Activated T-cell treated with anti-CD3 and anti-CD28 coated beads for 1 hour (primary cell): ENCODE measurements at places on chromosomes 1 and 21.

- DNase-seq, result no peak
These were observed 2.8 kb upstream of the ZBTB7B start for GRCh38 chr1:154999571-155000410.

DNA sequence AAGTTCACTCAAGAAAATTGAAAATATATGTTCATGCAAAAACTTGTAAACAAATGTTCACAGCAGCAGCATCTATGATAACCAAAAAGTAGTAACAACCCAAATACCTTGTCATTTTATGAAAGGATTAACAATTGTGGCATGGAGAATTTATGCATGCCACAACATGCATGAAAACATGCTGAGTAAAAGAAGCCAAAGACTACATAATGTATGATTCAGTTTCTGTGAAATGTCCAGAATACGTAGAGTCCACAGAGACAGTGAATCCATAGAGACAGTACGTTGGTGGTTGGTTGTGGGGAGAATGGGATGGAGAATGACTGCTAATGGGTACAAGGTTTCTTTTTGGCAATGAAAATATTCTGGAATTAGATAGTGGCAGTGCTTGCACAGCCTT, 148.7 kb downstream of the MAST2 start:
- no peak for DNase-seq

DNA sequence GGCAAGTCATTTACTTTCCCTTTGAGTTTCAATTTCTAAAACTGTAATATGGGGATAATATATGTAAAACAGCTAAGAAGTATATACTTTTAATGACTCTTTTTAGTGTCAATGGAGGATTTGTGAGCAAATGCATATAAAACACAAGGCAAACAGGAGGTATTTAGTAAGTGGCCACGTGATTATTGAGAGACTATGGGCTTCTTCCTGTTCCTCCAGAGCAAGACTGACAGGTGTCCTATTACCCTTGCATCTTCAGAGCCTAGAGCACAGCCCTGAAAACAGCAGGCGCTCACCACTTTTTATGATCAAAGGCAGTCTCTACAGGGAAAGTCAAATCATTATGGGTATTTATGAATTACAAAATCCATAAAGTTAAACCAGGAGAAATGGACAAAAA, 941 bp upstream of the ROR1 start:
- DNase-seq, result no peak

GRCh38 chr21:15138490-15138889, 73.7 kb upstream of the NRIP1 start:
- DNase-seq, result no peak

- DNase-seq, result no peak
These were observed 59.6 kb upstream of the HP1BP3 start for GRCh38 chr1:20846461-20847374.

- no peak for DNase-seq
These were observed 181.0 kb upstream of the FGGY start for GRCh38 chr1:59115865-59116264.

DNA sequence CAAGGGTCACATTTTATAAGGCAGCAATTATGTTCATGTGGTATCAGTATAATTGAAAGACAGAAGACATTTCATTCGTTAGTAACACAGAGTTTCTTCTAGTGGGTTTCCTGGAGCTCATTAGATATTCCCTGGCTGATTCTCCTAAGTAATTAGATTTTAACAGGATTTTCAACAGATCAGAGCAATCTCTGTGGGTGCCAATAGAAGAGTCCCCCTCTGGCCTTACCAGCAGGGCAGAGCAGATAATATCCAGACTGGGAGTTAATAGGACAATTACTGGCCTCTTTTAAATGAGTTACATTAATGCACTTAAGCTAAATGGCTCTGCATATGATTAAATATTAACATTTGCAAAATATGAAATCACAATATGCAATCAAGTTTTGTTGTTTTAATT, 74.2 kb upstream of the FOXD3 start:
- no peak for DNase-seq

DNA sequence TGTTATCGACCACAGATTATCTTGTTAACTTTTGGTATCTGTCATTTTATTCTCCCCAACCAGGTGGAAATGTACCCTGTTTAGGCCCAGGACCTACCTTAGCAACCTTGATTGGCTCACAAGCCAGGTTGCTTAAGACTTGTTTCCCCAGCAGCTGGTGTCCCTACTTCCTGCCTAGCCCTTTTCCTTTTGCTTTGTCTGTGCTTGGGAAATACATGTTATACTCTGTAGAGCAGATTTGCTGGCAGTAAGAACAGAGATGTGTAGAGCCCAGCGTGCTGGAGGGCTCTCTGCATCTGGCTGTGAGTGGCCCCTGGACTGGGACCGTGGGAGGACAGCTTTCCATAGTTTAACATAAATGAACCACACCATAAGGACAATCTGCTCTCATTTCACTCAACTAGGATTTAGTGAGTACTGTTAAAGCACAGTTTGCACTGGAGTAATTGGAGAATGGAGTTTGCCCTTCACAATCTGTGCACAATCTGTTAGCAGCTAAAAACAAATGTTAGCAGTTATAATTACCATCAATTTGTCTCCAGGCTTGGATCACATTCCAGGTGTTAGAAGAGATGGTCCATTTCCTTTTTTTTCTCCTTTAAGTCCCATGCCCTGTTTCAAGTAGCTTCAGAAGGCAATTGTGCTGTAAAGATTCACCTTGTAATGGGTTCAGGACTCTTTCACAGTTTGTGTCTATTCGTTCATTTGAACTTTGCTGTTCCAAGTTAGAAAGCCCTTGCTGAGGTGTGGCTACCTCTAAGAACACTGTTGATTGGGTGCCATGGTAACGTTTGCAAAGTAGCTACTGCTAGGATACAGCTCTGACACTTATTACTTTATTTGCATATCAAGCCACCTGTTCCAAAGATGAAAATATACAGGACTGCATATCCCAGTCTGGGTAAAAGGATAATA, at the start of gene APOBEC4:
APOBEC4 (minus strand) TSS at position 770 of the 915 bp plus-strand sequence. CDS start 4,535 bp downstream, outside the sequence.
- no peak for DNase-seq

- no peak for DNase-seq
These were observed 13.3 kb downstream of the OVAAL start for GRCh38 chr1:180571832-180572636.

DNA sequence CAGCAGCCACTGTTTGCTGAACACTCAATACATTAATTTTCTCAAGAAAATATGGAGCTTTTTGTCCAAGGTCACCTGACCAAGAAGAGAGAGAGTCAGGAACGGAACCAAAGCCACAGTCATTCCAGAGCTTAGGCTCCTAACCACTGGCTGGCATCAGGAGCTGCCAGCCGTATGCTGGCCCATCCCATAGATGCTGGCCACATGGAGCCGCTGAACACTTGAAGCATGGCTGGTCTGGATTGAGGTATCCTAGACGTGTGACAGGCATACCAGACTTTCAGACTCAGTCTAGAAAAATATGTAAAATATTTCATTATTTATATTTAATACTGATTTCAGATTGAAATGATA, 458.7 kb downstream of the MATN1 start:
- DNase-seq, result no peak

DNA sequence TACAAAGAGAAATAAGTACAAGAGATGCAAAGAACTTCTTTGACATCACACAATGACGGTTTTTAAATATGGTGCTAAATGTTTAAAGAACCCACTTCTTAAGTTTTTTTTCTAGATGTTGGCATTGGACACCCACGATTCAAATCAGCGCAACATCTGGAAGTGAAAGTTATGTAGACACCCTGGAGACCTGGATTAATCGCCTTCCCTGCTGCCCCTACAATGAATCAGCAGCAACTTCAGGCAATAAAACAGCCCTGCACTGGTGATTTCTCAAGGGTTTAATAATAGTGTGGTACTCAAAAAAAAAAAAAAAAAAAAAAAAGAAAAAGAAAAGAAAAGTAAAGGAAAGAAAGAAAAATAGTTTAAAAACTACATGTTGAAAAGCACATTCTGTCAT, 248.3 kb downstream of the NUF2 start:
- DNase-seq, result no peak

GRCh38 chr1:110087812-110088738, 17.6 kb upstream of the ALX3 start:
- no peak for DNase-seq

DNA sequence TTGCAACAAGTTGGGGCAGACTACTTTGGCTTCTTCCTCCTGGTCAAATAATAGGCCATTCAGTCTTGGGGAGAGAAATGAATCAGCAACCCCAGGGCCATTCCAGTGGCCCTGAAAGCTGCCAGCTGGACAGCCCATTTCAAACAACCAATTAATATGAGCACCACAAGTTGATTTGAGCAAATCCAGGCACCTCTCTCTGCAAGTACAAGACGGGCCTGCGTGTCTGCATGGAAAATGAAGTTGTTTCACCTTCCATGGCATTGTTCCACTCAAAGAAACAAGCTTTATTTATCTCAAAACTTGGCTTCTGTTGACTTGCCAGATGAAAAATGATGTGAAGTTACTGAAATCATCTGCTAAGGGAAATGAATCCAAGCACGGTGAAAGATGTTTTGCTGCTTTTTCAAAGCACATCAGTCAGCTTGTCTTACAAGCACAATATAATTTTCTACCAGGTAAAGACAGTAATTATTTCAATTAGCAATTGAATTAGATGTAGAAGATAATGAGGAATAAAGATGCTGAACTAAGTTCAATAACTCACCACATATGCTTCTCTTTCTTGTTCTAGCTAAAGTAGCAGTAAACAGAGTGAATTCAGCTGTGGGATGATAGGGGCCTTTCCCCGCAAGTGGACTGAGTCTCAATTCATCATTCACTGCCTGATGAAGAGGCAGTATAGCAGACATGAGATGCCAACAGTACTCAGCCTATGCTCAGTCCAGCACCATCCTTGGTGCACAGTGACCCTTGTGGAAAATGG, 95.2 kb upstream of the SSX2IP start:
- DNase-seq, result no peak

DNA sequence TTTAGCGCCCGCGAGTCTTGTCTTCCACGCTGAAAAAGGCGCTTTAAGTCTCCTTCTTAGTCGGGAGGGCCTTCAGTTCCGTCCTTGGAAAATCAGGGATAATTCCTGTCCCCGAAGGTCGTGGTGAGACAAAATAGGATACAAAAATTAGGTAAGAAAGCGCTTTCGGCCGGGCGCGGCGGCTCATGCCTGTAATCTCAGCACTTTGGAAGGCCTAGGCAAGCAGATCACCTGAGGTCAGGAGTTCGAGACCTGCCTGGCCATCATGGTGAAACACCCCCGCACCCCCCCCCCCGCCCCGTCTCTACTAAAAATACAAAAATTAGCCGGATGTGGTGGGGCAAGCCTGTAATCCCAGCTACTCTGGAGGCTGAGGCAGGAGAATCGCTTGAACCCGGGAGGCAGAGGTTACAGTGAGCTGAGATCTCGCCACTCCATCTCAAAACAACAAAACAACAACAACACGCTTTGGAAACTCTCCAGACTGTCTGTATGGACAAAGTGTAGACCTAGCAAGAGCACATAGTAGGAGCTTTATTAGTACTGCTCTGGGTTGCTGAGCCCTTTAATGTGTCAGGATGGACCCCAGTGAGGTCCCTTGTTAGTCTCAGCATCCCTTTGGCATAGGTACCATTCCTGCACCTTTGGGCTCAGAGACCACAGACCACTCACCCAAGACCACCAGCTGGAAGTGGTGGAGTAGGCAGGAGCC, 790 bp upstream of the TMEM54 start:
- no peak for DNase-seq
